Activated T-cell treated with anti-CD3 and anti-CD28 coated beads, Interleukin-2, amount 50 U/mL, for 4 hours (primary cell): ENCODE measurements at places on chromosomes 5 and 9.

DNA sequence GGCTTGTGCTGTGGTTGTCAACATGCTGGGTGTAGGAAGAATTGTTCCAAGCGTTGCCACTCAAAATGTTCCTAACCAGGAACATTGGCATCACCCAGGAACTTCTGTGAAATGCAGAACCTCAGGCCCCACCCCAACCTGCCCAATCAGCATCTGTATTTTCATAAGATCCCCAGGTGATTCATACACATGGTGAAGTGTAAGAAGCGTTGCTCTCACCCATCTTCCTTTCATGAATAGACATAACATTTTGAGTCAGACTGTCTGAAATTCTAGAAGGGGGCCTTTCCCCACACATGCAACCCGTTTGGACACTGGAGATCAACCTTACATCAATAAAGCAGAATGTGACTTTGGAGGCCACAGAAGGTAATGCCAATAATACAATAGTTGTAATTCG is 9.3 kb upstream of the AFAP1L1 start:
- DNase-seq, result no peak

GRCh38 chr5:68315679-68316271 is 100.2 kb downstream of the PIK3R1 start:
- peak; percentile 14 for DNase-seq

- DNase-seq, result no peak
These were observed 158.4 kb downstream of the GABBR2 start for GRCh38 chr9:98550206-98550820.

DNA sequence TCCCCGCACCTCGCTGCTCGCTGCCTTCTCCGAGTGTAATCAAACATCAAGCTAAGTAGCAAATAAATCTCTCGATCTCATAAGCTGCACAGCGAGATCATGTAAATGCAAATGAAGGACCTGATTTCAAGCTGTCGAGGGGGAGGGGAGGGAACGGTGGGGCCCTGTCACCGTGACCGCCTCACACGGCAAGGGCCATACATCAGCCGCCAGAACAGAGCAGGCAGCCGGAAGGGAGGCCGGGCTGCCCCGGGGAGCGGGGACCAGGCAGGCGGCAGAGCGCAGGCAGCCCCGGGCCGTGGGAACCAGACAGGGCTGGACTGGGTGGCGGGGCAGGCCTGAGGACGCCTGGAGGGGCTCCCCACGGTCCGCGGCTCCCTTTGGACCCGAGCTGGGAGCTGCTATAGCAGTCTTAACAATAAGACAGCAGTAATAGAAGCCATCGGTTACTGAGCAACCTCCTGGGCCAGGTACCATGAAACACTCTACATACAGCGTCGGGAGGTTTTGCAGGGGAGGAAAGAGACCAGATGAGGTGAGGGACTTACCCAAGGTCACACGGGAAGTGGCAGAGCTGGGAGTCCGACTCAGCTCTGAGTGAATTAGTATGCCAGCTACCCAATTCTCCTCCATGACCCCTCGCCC is 76.8 kb downstream of the CFAP77 start:
- DNase-seq, result no peak

GRCh38 chr5:77957-78804 is 13.8 kb upstream of the PLEKHG4B start:
- no peak for DNase-seq

- DNase-seq, result no peak
These were observed 22.3 kb downstream of the DMGDH start for GRCh38 chr5:79047199-79047598.

- no peak for DNase-seq
These were observed 174.4 kb upstream of the PRLR start for GRCh38 chr5:35404701-35405100.

GRCh38 chr5:39254671-39255070 is 35.3 kb upstream of the FYB1 start:
- DNase-seq, result no peak

DNA sequence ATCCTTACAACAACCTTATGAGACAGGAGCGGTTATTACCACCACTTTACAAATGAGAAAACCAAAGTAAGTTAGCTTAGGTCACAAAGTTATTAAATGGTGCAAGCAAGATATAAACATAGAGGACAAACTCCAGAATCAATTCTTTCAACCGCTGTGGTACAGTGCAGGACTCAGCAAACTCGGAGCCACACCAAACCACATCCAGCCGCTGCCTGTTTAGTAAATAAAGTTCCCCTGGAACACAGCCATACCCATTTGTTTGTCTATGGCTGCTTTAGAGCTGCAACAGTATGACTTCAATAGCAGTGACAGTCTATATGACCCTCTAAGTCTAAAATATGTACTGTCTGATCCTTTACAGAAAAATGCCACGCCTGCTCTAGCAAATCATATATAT is 1567.2 kb upstream of the WWC1 start:
- DNase-seq, result no peak

DNA sequence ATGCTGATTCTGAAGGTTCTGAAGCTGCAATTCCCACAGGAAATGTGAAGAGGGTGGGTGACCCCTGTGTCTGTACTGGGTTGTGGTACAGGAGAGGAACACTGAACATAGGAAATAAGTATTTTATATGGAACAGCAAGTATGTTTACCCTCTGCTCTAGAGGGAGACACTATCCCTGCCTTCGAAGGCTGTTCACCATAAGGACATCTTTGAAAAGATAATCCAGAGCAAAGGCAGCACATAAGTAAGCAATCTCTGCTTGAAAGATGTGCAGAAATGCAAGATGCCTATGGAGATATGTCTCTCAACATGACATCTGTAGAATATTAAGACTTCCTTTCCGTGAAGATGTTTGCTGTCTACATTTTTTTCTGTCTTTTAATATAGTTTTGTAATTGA is 184.4 kb upstream of the EFNA5 start:
- DNase-seq, result no peak

- DNase-seq, result no peak
These were observed 69.4 kb upstream of the NFIB start for GRCh38 chr9:14383294-14383693.

DNA sequence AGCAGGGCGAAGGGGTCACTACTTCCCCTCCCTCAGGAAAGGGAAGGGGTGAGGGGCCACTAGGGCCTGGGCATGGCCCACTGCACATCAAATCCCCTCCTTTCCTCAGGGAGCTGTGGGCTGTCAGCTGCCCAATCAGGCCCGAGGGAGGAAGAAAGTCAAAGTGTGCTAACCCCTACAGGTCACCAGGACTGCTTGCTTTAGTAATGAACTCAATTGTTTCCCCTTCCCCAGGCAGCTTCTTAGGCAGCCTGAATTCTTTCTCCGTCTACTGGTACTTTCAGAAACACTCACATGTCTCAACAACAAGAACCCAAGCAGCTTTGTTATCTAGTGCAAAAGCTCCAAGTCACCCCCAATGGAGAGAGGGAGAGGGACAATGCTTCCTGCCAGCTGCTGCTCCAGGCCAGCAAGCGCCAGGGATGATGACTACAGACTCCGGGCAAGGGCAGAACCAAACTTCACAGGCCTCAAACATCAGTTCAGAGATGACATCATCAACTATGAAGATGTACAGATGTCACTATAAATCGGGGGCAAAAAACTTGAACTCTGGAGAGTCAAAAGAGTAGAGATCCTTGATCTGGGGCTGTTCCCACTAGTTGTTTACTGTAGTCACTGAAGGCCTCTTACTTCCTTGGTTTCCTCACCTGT is 100.7 kb downstream of the SLIT3 start:
- no peak for DNase-seq

- no peak for DNase-seq
These were observed 121.5 kb downstream of the SV2C start for GRCh38 chr5:76204713-76205112.

- DNase-seq, result no peak
These were observed 802 bp downstream of the APBB3 start for GRCh38 chr5:140563596-140563995.

DNA sequence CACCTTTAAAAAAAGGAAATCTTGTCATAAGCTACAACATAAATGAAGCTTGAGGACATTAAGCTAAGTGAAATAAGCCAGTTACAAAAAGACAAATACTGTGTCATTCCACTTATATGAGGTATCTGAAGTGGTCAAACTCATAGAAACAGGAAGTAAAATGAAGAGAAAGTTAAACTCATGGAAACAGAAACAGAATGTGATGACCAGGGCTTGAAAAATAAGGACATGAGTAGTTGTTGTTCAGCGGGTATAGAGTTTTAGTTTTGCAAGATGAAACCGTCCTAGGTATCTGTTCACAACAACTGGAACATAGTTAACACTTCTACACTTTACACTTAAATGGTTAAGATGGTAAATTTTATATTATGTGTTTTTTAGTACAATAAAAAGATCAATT is 47.8 kb upstream of the SLC1A3 start:
- DNase-seq, result no peak

DNA sequence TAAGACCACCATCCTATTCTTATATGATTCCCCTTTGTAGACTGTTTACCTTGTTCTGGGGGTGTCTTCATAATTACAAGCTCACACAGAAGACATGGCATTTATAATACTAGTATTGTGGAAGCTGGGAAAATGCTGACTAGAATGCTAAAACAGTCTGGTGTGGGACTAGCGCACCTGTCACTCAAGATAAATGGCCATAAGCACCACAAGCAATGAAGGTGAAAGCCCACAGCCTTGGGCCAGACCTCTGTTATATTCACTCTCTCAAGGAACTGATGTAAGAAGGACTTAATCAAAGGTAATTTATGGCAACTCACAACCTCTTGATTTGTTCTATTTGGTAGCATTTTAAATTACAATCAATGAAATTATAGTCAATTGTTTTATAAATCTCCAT is 721.5 kb downstream of the SEMA5A start:
- DNase-seq, result no peak

- no peak for DNase-seq
These were observed 230.9 kb upstream of the NFIL3 start for GRCh38 chr9:91654527-91654926.

DNA sequence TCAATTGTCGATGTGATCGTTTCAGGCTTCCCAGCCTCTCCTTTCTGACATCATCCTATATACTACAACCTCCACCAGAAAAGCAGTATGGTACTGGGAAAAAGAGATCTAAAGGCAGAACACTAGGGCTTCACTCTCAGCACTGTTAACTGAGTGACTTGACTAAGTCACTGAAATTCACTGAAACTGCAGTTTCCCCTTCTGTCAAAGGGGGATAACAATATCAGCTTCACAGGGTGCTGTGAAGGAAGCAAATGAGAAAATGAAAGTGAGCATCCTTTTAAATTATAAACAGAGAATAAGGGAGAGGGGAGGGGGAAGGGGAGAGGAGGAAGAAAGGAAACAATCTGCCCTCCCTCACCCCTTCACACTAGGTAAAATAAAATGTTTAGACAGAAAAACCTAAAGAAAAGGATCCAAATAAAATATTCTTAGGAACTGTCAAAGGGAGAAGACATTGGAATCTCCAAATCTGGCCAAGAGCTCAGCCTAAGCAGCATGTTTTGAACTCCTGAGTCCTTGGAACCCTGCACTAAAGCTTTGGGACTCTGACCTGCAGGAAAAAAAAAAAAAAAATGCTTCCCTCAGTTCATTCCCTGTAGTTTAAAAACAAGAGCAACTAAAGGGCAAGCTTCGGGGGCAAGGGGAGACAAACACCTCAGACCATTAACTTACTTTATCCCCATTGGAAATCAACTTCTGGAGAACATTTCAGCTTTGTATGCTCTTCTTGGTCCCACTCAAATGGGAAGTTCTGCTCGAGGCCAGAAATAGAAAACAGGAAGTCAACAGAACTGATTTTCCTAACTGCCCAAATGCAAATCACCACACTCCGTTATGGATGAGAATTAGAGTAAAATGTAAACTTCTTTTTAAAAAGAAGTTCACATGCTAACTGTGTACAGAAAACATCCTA is 178.3 kb downstream of the DEPDC1B start:
- no peak for DNase-seq

DNA sequence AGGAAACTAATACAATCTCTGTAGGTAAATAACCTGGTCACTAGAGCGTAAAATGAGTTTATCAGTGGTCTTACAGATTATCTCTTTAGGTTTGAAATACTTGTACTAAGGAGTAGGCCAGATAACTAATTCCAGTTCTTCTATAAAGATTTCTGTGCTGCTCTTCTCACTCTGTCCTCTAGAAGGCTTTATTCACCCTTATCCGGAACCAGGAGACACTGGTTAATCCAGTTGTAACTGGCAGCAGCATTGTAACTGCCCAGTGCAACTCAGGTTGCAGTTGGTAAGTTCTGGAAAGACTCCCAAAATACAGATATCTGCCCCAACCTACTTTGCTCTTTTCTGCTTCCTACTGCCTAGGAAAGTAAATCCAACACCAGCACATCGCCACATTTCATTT is 19.8 kb downstream of the C5orf22 start:
- DNase-seq, result no peak

- no peak for DNase-seq
These were observed 153.8 kb downstream of the HCN1 start for GRCh38 chr5:45542421-45542820.

DNA sequence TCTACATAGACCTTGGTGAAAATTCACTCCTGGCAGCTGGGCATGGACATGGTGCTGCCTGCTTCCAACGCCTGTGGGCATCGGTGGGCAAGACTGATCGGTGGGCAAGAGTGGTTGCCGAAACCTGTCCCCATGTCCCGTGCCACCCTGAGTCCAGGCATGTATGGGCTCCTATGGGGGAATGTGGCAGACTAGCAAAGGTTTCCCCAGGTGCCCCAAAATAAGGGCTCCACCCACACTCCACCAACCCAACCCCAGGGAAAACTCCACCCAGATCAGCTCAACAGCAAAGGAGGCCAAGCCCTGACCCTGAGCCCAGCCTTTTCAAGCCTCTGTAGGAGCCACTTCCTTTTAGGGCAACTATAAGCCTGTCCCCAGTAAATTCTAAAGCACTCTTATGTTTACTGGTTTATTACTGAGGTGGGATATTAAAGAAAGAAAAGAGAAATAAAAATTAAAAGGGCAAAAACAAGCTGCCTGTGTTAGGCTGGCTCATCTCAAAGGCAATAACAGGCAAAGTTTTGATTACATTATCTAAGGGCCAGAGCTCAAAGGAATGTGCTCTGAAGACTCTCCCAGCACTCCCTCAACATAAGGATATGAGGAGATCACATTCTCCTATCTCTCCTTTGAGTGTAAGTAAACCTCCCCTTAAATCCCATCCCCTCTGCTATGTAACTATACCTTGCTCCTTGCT is 8.9 kb upstream of the SPATA31E1 start:
- no peak for DNase-seq

DNA sequence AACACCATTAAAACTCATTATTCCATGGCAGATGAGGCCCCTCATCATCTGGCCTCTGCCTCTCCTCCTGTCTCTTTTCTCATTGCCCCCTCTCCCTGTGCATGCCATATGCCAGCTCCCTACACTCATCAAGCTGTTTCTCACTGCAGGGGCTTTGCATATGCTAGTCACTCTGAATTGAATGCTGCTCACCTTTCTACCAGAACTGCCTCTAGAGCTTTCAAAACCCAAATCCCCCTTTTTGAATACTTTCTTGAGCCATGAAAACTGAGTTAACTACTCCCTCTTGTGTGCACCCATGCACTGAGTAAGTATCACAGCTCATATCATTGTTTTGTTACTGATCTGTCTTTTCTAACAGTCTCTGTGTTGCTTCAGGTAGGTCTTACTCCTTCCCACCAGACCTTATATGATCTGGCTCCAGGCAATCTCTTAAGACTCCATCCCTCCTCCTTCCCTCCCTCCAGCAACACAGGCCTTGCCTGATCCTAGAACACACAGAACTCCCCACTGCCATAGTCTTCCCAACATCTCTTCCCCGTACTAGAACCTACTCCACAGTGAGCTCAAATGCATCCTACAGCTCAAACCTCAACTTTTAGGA is 60.5 kb downstream of the ASTN2 start:
- DNase-seq, result no peak
